ENCODE measurements at places on chromosomes 5 and 9. TPM values are rescaled to one million over a fixed set of nuclear protein-coding genes. Genes with fewer than 3 reads are reported as not detected.

Gene WDR38
- total RNA-seq, result not detected

Gene SPATA31C1
- total RNA-seq, result not detected

Gene F12
- 7.3 TPM for total RNA-seq

Gene SV2C
- 0.04 TPM for total RNA-seq

Gene TAF11L10
- not detected for total RNA-seq

Gene IFNA8
- not detected for total RNA-seq

Gene AK8
- 0.21 TPM for total RNA-seq

Gene NUTM2F
- total RNA-seq, result not detected

Gene IZUMO3
- not detected for total RNA-seq

Gene FLT4
- total RNA-seq, result 0.04 TPM

Gene UQCRQ
- total RNA-seq, result 752 TPM

Gene CAVIN4
- total RNA-seq, result 0.60 TPM

Gene ADRB2
- total RNA-seq, result 1.2 TPM

Gene CCDC183
- not detected for total RNA-seq

Gene ANKRD55
- 1.2 TPM for total RNA-seq

Gene PCDHB9
- 11.9 TPM for total RNA-seq

Gene UBTD2
- total RNA-seq, result 34.6 TPM

Gene CORO2A
- total RNA-seq, result 2.1 TPM

Gene GFRA3
- not detected for total RNA-seq

Gene CCL21
- total RNA-seq, result not detected

Gene ANKRD18A
- 0.62 TPM for total RNA-seq

Gene TAF11L5
- total RNA-seq, result not detected

Gene INPP5E
- total RNA-seq, result 2.4 TPM

Gene ANKRD31
- total RNA-seq, result 0.33 TPM

Gene PLAC8L1
- total RNA-seq, result not detected

Gene ISOC1
- 41.4 TPM for total RNA-seq

Gene PCDH1
- total RNA-seq, result 1.2 TPM

Gene FOXD4L6
- not detected for total RNA-seq

Gene PCDHA9
- total RNA-seq, result not detected

Gene ADAMTSL2
- not detected for total RNA-seq

Gene AMBP
- 6.6 TPM for total RNA-seq

Gene GPR150
- total RNA-seq, result not detected
